Stimulated activated CD8-positive, alpha-beta memory T cell treated with anti-CD3 and anti-CD28 coated beads, Interleukin-15, amount 100 ng/mL, for 4 hours (primary cell): ENCODE measurements at places on chromosomes 16 and 17.

DNA sequence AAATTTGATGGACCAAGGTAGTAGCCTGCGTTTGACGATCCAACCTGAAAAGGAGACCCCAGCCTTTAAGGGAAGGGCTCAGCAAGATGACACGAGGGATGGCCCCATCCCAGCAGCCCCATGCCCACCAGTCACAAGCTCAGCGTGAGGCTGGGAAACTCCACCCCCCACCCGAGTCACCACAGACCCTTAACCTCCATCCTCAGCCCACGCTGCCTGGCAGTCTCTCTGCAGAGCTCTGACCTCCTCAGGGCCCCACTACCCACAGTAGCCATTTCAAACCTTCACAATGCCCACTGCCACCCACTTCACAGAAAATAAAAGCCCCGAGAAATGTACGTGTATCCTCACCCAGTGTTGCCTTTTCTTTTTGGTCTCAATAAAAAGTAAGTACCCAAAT lies 18.7 kb downstream of the USP36 start:
- no peak for DNase-seq

GRCh38 chr16:22373662-22374310 lies 633 bp downstream of the CDR2 start:
- DNase-seq: no peak

- DNase-seq: no peak
Observed at GRCh38 chr17:78715876-78716275, 66.2 kb downstream of the CYTH1 start.

DNA sequence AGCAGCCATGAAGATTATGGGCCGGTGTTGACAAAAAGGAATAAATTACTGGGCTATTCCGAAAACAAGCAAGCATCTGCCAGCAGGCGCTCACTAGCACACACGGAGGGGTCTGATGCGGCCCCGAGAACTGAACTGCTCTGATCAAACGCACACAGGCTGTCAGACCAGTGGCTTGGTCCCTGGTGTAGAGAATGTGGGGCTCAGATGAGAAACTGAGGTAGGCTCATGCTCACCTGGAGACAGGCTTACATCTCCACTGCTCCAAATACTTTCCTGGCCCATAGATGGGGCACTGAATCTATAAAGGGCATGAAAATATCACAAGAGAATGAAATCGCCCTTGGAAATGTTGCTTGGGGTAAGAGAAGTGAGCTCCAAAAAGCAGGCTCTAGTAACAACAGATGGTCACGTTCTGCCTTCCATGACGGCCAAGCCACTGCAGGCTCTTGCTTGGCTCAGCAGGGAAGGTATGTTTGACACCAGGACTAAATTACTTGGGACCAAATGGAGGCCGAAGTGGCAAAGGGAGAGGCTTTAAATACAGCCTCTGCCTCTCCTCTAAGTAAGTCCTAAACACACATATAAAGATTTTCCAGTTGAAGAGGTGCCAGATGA lies 5.4 kb downstream of the ABR start:
- DNase-seq: no peak

DNA sequence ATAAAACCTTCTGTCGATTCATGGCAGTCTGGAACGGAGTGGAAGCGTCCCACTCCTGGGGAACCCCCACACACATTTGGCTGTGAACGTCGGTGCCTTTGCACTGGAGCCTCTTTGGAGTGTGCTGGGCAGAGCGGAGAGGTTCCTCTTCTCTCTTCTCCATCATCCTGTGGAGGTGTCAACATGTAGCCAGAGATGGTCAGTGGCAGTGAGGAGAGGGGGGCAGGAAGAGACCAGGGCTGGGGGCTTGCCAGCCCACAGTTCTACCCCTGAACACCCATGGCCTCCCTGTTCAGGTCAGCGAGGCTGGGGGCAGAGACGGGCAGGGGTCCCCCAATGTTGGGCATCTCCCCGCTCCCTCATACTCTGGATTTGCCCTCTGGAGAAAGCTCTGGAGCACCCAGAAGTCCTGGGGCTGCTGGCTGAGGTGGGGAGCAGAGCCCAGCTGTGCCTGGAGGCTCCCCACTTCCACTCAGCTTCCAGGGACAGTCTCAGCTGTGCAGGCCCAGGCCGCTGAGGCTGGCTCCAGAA lies 223.7 kb downstream of the SEC14L1 start:
- no peak for DNase-seq

GRCh38 chr17:78826836-78827509 lies 13.6 kb downstream of the USP36 start:
- no peak for DNase-seq

DNA sequence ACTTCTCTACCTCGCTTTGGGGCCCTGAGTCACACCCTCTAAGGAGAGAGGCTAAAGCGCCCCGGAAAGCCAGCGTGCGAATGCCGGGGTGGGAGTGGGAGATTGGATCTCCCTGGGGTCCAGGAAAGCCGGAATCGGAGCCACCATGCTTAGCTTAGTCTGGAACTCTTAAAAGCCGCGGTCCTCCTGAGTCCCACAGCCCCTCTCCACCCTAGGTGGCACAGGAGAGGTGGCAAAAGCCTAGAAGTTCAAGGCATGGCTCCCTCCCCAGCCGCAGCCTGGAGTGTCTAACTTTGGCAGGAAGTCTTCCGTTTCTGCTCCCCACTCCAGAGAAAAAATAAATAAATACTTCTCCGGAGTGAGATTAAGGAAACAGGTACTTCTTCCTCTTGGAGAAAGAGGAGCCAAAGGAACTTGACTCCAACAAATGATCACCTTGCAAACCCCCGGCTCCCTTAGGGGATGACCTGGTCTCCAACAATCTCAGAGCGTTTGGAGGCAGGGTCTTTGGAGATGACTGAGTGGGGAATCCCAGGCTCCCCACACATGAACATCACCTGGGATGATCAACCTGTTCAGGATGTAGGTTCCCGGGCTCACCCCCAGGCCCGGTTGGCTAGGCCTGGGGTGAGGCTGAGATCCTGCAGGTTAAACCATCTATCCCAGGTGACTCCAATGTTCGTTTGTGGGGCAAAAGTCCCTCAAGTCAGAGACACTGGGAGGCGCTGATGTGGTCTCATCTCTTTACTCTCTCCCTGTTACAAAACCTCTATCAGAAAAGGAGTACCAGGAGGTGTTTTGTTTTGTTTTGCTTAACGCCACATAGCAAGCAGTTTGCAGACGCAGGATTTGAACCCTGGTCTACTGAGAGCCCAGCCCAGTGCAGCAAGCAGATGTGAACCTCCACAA lies 2.9 kb downstream of the CIITA start:
- DNase-seq: no peak
